ENCODE measurements at places on chromosomes 5 and 9.

DNA sequence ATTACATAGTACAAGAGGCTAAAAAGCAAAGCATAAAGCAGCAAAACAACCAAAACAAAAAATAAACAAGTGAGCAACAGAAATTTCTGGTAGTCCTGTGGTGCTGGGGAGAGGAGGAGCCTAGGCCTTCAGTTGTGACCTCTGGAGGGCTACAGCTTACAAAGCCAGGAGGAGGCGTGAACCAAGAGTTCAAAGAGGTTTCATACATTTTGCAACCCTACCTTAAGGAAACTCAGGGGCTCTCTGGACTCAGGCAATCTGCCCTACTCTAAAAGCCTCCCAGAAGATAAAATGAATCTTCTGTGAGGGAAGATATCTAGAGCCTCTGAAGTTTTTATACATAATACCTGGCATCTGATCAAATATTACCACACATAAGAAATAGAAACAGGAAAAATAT is 187.4 kb downstream of the AGTPBP1 start:
- DNase-seq = no peak

DNA sequence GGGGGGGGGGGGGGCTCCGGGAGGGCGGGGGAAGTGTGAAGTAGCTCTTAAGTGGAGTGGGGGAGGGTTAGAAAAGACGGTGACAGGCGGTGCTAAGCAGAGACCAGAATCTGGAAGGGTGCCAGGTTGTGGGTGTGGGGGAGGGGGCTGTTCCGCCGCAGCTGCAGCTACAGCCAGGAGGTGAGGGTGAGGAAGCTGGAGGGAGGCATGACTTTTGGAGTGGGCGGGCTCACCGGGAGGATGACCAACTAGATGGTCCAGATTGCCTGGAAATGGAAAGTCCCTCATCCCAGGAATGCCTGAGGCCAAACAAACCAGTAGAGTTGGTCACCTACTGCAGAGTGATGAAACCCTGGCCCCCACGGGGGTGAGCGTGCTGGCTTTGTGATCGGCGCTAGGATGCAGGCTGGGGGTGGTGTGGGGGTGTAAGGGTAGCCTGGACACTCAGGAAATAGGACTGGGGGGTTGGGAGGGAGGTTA is 158.1 kb upstream of the SHB start:
- peak; percentile 35 for DNase-seq

DNA sequence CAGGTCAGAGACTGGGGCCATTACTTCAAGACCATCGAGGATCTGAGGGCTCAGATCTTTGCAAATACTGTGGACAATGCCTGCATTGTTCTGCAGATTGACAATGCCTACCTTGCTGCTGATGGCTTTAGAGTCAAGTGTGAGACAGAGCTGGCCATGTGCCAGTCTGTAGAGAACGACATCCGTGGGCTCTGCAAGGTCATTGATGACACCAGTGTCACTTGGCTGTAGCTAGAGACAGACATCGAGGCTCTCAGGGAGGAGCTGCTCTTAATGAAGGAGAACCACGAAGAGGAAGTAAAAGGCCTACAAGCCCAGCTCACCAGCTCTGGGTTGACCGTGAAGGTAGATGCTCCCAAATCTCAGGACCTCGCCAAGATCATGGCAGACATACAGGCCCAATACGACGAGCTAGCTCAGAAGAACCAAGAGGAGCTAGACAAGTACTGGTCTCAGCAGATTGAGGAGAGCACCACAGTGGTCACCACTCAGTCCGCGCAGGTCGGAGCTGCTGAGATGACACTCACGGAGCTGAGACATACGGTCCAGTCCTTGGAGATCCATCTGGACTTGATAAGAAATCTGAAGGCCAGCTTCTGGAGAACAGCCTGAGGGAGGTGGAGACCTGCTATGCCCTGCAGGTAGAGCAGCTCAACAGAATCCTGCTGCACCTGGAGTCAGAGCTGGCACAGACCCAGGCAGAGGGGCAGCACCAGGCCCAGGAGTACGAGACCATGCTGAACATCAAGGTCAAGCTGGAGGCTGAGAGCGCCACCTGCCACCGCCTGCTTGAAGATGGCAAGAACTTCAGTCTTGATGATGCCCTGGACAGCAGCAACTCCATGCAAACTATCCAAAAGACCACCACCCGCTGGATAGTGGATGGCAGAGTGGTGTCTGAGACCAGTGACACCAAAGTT is 9.3 kb downstream of the NIPBL start:
- no peak for DNase-seq

GRCh38 chr5:36607114-36607571 is 737 bp downstream of the SLC1A3 start:
- no peak for DNase-seq

GRCh38 chr5:159698322-159698721 is 218.0 kb upstream of the ADRA1B start:
- no peak for DNase-seq

GRCh38 chr5:123610665-123611405 is 98.9 kb downstream of the CSNK1G3 start:
- DNase-seq = no peak

- no peak for DNase-seq
Observed at GRCh38 chr5:32362527-32362926, 49.8 kb upstream of the MTMR12 start.

DNA sequence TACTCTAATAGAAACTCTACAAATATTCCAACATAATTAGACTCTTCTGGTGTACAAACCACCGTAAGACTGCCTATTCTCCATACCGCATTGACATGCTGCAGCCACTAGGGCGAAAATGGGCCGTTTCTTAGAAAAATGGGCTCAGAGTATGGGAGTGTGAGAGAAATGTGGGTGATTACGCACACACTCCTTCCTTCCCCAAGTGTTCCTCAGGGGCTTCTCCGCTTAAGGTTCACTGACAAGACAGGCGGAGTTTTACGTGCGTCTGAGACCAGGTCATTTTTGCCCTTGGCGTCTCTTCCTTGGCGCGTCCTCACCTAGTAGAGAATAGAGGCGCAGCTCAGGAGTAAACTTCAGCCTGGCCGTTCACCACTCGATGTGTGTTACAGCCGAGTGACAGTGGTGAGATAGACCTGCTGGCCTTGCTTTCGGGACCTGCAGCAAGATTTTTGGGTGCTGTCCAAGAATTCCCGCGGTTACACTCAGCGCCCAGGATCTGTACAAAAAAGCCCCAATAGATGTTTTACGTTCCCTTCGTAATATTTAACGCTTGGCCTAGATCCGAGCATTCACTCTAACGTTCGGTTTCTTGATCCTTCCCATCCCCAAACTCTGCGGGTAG is 1.8 kb upstream of the NTRK2 start:
- no peak for DNase-seq

DNA sequence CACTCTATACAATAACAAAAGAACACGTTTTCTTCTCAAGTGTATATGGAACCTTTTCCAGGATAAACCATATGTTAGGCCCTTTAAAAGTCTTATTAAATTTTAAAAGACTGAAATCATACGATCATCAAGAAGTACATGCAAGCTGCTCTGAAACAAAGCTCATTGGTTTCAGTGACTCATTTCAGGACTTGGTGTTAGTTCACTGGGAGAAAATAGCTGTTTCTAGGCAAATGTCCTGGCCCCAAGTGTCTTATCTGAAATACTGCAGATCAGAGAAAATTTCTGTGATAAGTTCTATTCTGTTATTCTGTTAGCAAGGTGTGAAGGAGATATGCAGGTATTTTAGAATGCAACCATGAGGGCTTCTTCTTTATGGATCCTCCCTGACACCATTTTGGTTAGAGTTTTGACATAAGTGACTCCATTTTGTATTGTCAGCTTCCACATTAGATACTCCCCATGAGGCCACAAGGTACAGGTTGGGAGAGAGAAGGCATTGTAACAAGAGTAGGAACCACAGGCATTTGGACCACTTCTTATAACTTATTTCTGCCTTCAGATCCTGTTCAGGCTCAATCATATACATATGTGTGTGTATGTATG is 7.5 kb upstream of the CCDC180 start:
- DNase-seq = no peak

- DNase-seq = no peak
Observed at GRCh38 chr5:111857623-111858022, 100.6 kb upstream of the NREP start.

DNA sequence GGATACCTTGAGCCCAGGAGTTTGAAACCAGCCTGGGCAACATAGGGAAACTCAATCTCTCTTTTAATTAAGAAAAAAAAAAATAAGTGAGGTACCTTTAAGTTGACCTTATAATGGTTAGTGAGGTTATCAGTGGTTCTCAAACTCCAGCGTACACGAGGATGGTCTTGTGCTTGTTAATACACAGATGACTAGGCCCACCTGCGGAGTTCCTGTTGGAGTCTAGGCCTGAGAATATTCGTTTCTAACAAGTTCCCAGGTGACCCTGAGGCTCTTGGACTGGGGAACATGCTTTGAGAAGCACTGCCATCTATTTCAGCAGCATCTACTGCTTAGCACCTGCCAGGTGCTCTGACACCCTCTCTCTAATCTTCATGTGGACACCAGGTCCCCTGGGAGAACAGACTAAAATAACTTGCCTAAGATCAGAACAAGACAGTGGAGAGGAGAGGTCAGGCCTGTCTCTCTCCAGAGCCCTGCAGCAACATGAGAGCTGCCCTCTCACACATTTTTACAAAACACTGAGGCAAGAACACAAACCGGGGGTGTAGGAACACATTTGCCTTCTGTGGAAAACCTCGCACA is 24.6 kb downstream of the TLE1 start:
- no peak for DNase-seq

- no peak for DNase-seq
Observed at GRCh38 chr5:116076496-116076895, 8.3 kb upstream of the COMMD10 start.

DNA sequence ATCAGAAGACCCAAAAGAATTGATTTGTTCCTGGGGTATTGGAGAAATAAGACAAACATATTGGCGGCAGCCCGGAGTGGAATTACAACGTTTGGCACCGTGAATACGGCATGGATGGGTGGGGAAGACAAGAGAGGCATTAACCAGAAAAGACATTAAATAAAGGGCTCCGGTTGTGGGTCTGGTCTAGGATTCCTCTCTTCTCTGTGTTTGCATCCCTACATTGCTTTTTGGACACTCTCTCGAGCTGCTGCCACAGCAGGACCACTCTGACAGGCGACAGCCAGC is 138.7 kb upstream of the PALM2AKAP2 start:
- no peak for DNase-seq

GRCh38 chr5:128052780-128053179 is 30.8 kb upstream of the SLC12A2 start:
- no peak for DNase-seq

DNA sequence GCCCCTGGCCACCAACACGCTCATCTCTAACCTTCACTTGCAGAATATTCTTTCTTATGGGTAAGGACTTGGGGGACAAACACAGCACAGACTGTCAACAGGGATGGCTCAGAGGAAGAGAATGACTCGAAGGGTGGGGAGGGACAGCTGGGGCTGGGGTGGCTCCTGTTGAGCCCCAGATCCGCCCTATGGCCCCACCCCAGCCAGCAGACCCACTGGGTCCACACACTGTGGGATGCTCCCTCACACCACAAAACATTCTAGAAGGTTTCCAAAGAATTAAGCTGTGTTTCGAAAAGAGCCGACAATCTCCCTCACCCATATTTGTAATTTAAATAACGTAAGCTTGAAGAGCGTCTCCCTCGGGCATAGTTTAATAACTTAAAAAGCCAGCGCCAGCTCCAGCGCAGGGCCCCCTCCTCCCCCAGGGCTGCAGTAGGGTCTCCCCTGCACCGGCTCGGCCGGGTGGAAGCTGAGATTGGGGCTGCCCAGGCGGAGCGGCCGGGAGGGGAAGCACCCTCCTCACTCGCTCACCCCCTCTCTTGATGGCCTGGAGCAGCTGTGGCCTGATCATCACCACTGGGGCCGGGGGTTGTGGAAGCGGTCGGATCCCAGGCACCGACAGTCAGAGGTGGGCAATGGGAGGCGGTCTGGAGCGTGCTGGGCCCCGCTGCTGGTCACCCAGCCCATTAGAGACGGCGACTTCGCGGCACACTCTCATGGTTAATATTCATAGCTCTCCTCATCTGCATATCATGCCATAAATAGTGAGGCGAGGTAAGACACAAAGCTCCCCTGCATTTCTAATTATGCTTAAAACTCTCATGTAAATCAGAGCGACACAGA is 37.6 kb downstream of the NACC2 start:
- no peak for DNase-seq

GRCh38 chr9:70881333-70881732 is 240.1 kb downstream of the TRPM3 start:
- no peak for DNase-seq

DNA sequence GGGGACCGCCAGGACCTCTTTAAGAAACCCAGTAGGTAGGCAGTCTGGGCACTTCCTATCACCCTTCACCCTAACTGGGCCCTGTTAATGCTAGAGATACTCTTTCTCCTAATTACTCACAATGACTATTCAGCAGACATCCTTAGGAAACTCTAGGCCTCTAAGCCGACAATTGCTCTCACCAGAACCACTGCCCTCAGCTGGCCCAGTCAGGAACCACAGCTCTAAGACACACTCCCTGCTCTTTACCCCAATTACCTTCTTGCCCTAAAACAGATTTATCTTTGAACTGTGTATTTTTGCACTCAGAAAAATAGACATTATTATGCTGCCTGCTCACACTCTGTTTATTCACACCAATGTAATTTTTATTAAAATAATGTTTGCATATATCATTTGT is 432.6 kb upstream of the SLC30A5 start:
- no peak for DNase-seq

DNA sequence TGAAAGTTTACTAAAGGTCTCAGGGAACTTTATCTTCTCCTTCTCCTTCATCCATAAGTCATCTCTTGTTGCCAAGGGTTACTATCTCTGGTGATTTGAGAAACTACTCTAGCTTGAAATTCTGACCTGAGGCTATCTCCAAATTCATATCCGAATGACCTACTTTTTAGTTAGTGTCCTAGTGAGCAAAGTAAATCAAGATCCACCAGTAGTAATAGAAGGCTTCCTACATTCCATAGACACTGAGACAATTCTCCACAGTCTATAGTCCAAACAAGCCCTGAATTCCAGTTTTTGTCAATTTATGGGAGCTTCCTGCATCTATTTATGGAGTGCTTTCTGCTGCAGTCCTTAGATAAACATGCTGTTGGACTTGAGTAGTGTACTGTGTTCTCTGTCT is 5.0 kb downstream of the IL7R start:
- DNase-seq = no peak

- DNase-seq = no peak
Observed at GRCh38 chr9:91915524-91916263, 34.3 kb downstream of the ROR2 start.

DNA sequence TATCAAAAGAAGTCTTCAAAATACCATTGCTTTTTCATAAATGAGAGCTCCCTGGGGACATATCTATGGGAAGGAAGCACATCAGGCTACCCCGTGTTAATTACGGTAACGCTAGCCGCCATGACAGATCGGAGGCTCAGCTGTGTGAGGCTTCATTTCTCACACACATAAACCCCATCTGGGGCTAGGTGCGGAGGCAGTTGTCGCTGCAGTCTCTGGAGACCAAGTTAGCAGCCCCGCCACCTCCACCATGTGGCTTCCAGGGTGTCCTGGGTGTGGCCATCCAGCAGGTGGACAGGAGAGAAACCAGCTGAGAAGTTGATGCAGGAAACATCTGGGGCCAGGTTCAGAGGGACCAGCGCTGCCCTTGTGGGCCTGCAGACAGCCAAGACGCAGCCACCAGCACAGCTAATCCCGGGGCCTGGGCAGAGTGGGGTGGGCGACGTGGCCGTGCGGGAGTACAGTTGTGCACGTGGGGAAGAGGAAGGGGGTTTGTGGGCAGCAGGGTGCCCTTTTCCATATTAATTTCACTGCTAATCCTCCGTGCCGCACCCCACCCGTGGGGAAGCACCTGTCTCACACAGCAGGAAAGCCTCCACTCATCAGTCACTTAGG is 426.5 kb downstream of the IRX1 start:
- DNase-seq = no peak

Data from stimulated activated CD8-positive, alpha-beta memory T cell treated with anti-CD3 and anti-CD28 coated beads, Interleukin-4, amount 100 ng/mL, for 1 hour (primary cell).